Hippocampal formation (tissue), 2 donors: ENCODE measurements at places on chromosomes 11 and 22.

DNA sequence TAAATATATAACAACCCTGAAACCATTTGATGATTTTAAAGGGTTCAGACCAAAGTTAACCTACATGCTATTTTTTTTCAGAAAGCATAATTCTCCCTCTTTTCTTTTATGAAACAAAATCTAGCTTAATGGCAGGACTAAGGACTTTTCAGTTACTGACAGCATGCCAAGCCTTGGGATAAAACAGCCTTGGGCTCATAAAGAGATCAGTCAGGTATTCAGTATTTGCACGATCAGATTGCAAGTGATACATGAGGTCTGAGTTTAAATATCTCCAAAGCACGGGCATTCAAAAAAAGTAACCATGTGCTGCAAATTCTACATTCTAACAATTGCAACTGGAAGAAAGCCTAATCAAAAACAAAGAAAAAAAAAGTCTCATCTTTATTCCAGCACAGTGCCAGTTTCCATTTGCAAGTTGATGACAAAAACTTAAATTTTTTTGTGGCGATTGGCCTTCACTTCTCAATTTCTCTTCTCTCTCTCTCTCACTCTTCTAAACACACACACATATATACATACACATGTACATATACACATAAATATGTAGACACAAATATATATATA lies 60.1 kb downstream of the CTSC start:
- no peak for DNase-seq

GRCh38 chr11:115049796-115050195 lies 371.5 kb downstream of the NXPE2 start:
- DNase-seq: no peak

GRCh38 chr11:124176925-124177715 lies 6.0 kb upstream of the OR10D3 start:
- no peak for DNase-seq

DNA sequence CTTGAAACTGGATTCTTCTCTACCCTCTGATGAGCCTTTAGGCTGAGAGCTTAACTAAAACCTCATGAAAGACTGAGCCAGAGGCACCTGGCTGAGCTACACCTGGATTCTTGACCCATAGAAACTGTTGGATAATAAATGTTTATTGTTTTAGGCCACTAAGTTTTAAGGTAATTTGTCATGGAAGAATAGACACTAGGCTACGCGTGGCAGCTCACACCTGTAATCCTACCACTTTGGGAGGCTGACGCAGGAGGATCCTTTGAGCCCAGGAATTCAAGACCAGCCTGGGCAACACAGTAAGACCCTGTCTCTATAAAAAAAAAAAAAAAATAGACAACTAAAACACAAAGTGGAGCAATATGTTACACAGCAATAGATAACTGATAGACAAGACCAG lies 29.2 kb upstream of the UPB1 start:
- no peak for DNase-seq

GRCh38 chr11:126102436-126102981 lies 39.8 kb upstream of the CDON start:
- DNase-seq: no peak

GRCh38 chr22:38218661-38219622 lies 17.1 kb downstream of the MAFF start:
- DNase-seq: no peak
